Activated T-helper 1 cell treated with Interleukin-2 at 50 U/mL for 16 hours (primary cell): ENCODE measurements at places on chromosomes 1 and 21.

- no peak for DNase-seq
Observed at GRCh38 chr1:38589036-38589435, 270.5 kb downstream of the RRAGC start.

DNA sequence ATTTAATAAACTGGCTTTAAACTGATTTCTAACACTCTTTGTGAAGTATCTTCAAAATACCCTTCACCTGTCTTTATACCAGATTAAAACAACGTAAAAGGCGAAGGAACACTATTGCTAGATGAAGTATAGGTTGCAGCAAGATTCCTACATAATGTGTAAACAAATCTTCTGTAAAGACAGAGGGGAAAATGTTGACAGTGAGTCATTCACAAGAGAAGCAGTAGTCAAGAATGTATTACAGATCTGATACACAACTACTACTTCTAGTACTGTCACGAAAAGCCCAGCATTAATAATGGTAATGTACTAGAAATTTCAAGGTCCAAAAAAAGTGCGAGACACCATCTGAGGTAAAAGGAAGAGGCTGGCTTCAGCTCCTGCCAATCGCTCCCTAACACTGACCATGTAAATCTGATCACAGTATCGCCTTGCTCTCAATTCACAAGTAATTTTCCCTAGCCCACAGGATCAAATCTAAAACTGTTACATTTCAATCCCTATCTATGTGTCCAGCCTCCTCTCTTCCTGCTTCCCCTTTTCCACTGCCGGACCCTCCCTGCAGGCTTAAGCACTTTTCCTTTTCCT, 290.4 kb downstream of the AKT3 start:
- DNase-seq, result no peak

GRCh38 chr1:150622303-150622975, 7.0 kb downstream of the ENSA start:
- no peak for DNase-seq

- no peak for DNase-seq
Observed at GRCh38 chr1:64327119-64327518, 123.7 kb downstream of the UBE2U start.

DNA sequence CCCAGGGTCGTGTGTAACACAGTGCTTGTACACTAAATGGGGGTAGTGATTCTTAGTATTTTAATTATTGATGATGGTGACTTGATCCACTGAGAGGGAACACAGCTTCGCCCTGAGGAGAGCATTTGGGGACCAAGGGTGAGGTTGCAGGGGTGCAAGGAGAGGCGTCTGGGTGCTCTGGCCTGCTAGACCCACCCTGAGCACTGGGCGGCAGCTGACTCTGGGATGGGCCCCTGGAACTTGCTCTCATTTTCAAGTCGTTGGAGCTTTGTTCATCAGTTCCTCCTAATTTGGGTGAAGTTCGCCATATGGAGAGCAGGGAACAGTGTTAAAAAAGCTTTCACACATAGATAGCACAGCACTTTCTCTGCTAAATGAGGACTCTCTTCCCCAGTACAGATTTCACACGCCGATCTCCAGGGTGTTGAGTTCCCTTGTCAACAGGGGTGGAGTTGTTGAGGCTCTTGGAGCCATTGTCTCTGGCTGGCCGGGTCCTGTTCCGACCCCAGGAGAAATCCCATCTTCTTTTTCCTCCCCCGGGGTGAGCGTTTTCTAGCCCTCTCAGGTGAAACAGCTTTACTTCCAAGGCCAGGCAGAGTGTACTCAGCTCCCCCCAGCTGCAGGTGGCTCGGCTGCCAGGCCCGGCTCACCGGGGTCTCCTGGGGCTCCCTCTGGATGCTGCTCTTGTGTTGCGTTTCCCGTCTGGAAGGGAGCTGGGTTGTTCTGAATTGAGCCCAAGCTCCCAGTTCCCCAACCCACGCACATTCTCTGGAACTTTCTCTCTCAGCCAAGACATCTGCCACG, 367.4 kb downstream of the RPS6KC1 start:
- no peak for DNase-seq

DNA sequence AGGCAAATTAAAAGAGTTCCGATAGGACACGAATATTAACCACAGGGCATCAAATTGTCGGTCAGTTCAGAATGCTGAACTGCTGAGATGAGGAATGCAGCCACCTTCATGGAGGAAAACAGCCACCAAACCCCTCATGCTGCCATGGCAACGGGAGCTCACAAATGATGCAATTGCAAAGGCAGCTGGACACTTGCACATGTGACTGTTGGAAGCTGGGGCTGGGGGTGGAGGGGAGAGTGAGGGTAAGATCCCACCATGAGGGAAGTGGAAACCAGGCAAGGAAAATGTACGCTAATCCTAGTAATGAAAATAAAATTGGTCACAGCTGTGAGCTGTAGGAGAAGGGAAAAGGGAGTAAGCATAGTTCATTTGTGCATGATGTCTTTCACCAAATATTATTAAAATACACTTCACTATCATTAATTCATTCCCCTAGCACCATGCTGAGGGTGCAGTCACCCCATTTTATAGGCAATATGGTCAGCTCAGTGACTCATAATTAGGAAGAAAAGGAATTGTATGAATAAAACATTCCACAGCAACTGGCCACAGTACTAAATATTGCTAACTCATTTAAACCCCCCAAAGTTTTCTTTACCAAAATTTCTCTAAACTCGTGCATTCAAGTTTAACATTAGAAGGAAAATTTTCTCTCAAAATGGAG, 15.3 kb downstream of the BECN2 start:
- no peak for DNase-seq

DNA sequence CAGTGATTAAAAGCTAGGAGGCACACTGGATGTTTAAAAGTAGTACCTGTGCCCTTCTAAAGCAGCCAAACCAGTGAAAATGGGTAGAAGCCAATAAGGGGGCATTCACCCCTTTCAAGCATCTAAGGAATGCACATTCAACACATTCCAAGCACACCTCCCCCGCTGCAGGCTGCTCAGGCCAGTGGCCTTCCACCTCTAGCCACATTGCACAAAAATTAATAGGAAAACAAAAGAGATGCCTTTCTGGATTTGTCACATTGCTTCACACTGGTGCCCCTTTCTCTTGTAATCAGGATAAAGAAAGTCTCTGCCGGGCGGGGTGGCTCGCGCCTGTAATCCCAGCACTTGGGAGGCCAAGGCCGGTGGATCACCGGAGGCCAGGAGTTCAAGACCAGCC, 834.0 kb downstream of the USP25 start:
- DNase-seq, result no peak

DNA sequence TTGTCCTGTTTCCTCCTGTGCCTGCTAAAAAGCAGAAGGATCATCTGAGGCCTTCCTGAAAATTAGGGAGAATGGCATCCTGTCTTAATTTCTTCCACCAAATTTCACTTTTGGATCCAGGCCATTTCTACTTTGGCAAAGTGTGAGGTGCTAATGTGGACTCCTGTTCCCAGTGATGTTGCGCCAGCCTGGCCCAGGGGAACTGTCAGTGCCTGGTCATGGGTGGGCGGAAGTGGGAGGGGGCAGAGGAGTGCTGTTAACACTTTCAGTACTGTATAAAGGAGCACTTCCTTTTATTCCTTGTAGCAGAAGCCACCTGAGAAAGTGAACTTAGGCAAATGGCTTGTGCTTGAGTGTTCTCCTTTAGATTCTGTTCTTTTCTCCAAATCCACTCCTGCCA, 19.9 kb downstream of the ELAPOR1 start:
- no peak for DNase-seq

- no peak for DNase-seq
Observed at GRCh38 chr1:236851871-236852270, 56.8 kb downstream of the MTR start.

DNA sequence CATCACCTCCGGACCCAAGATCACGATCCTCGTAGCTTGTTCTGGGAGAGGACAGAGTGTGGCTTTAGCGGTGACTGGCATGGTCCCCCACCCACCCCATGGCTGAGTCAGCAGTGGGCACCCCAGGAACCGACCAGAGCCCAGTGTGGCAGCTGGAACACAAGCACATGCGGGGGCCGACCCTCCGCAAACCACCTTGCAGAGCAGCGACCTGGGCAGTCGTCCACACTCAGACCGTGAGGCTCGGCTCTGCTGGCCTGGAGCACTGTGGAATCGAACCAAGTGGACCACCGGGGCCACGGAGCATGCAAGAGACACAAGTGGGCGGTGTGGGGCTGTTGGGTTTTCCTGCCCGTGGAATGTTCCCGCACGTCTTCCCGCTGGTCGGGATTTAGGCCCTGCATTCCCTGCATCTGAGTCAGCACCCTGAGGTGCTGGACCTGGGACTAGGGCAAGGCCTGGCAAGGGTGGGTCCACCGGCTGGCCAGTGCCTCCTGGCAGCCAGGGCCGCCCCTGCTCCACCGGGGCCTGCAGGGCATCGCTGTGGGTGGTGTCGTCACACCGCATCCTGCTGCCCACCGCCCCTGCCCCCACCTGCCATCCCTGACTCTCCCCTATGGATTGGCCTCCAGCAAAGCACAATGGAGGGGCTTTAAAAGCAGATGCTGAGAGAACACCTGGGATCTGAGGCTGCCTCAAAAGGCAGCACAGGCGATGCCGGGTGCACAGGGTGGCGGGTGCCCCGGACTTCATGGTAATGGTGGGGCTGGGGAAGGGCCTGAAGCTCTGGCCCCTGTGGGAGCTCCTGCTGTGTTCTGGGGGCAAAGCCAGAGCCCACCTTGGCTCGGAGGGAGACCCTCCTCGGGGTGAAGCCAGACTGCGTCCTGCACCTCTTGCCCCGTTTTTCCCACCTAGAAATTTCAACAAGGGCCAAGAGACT, 18.5 kb downstream of the MORN1 start:
- no peak for DNase-seq

DNA sequence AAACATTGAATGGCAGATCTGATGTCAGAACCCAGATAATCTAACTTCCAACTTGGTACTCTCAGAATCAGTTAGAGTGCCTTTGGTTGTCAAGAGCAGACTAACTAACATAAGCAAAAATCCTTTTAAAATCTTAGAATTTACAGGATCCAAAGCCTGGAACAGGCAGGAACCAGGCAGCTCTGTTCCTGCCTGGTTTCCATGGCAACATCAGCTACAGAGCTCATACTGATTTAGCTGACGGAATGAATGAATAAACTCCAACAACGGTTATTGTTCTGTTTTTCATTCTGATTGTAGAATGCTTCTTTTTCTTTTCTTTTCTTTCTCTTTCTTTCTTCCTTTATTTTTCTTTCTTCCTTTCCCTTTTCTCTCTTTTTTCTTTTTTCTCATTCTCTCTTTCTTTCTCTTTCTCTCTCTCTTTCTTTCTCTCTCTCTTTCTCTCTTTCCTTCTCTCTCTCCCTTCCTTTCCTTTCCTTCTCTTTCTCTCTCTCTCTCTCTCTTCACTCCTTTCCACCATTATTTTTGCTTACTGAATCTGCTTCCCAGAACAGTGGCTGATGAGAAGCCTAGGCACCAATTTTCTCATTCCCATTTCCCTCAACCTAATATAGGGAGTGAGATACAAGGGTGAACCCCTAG, 121.6 kb downstream of the RGS7 start:
- DNase-seq, result no peak

GRCh38 chr1:29901624-29902325, 665.5 kb downstream of the PTPRU start:
- no peak for DNase-seq

DNA sequence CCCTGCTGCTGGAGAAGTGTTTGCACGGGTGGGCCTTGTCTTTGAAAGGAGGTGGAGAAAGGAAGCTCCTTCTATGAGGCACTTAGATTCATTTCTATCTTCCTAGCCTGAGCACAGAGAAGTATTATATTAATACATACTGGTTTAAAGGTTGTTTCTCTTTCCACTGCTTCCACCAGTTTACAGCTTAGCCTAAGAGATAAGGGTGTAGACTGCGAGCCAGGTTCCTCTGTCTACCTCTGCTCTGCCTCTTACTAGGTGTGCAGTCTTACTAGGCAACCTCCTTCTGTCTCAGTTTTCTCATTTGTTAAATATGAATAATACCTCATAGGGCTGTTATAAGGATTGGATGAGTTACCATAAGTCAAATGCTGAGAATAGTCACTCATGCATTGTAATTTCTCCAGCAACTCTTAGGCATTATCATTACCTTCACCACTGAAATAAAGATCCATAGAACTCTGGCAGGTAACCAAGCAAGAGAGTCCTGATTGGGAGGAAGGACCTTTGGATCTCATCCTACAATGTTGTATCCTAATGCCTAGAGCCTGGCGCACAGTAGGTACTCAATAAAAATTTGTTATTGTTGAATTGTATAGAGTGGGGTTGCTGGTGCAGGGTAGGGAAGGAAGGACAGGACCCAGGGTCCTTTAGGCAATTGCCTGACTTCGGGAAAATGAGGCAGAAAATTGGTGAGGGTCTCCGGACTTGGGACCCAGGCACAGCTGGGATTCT, 95.1 kb downstream of the TBX19 start:
- no peak for DNase-seq

DNA sequence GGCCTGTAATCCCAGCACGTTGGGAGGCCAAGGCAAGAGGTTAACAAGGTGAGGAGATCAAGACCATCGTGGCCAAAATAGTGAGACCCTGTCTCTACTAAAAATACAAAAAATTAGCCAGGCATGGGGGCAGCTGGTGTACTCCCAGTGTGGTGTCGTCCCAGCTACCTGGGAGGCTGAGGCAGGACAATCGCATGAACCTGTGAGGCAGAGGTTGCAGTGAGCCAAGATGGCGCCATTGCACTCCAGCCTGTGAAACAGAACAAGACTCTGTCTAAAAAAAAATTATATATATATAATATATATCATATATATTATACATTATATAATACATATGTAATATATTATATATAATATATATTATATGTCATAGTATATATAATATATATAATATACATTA, 249.2 kb upstream of the TPTE start:
- no peak for DNase-seq

DNA sequence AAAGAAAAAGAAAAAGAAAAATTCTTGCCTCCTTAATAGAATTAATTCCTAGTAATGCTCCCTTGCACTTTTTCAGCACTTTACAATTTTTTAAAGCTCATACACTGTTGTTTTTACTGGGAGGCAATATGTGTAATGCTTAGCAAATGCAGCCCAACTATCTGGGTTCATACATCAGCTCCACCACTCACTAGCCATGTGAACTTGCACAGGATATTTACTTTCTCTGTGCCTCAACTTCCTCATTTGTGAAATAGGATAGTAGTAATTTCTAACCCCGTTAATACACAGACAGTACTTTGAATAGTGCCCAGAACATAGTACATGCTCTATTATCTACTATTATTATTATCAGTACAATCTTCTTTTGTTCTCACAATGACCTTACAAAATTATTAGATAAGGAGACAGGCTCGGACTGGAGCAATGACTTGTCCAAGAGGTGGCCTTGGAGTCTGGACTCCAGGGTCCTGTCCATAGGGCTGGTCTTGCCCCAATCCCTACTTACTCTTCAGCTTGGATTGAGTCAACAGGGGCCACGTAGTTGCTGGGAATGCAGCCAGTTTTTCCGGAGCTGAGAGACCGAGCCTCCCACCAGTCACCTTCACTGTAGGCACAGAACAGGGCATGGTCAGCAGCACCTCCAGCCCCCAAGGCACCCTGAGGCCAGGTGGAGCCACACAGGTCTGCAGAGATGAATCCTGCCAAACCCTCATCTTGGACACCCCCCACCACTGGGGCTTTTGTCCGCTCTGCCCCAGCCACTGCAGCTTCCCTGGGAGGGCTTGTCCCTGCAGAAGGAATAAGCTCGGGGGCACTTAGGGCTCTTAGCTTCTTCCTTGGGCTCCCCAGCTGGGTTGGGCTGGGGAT, 13.7 kb downstream of the FGR start:
- no peak for DNase-seq
